ENCODE measurements at places on chromosomes 2 and 18.

DNA sequence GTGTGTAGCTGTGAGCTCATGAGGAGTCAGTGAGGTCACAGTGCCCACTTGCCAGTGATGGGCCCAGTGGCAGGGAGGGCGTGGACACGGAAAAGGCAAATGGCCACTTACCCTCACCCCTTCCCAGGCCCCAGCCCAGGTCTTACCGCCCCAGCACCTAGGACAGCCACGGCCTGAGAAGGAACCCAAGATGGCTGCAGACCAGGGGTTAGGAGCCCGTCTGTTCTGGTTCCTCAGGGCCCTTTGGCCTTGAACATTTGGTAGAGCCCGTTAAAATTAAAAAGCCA is 74.1 kb downstream of the EMX1 start:
- DNase-seq: no peak

- no peak for DNase-seq
Observed at GRCh38 chr18:23523429-23524212, 20.3 kb downstream of the RMC1 start.

- DNase-seq: no peak
Observed at GRCh38 chr18:61443081-61443725, 110.0 kb downstream of the CDH20 start.

GRCh38 chr2:79721966-79722365 is 209.1 kb downstream of the CTNNA2 start:
- DNase-seq: no peak

- DNase-seq: no peak
Observed at GRCh38 chr2:156329031-156329926, 3.2 kb downstream of the NR4A2 start.

DNA sequence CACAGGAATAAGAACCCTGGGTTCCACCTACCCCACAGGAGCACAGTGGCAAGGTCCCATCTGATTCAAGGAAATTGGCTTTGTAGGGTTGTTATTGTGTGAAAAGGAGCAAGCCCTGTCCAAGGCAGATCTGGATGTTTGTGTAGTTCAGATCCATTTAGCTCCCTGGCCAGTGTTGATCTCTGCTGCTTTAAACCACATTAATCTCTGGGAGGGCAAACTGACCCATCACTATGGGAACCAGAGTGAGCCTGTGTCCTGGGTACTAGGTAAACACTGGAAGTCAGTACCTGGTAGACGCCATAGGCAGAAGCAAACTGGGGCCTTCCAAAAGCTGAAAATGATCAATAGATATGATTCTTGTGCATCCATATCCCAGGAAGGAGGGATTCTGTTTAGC is 271.5 kb upstream of the EPAS1 start:
- DNase-seq: no peak

DNA sequence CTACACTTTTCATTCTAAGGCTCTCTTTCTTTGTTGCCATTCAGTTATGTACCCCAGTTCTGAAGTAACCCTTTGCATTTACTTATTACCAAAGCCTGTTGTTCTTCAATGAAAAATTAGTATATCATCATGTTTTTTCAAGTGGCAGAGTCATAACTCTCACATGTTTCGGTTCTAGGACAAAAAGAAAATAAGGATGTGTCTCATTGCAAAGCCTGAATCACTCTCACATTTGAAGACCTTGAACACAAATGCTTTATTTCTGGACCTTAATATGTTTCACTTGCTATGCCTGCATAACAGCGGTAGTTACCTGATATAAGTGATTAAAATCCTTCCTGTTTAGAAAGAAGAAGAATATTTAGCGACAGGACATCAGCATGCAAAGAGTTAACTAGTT is 49.1 kb downstream of the ZEB2 start:
- no peak for DNase-seq

DNA sequence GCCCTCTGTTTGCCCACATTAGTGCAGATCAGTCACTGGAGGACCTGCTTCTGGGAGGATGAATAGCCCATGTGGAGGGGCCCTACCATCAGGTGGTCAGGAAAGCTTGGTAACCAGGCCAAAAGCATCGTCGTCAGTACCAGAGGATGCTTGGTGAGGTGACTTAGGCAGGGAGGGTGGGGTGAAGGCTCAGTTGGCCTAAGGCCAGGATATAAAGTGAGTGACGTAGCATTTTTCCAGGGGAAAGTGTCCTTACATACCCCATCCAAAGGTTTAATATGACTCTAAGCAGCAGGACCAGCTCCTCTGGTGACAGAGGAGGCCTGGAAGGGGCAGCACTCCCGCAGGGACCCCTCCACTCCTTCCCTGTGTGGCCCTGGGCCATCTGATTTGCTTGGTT is 27.7 kb upstream of the DNMT3A start:
- DNase-seq: no peak

GRCh38 chr2:30933496-30933895 is 126.2 kb upstream of the CAPN13 start:
- DNase-seq: no peak

GRCh38 chr2:23568626-23569190 is 183.7 kb downstream of the KLHL29 start:
- no peak for DNase-seq
